ENCODE measurements at places on chromosomes 6 and 20.
A peak's percentile ranks its signal among the peaks of the same experiment; 100 is the strongest.

GRCh38 chr6:147283460-147283859 lies 79.2 kb downstream of the STXBP5 start:
- no peak for DNase-seq

DNA sequence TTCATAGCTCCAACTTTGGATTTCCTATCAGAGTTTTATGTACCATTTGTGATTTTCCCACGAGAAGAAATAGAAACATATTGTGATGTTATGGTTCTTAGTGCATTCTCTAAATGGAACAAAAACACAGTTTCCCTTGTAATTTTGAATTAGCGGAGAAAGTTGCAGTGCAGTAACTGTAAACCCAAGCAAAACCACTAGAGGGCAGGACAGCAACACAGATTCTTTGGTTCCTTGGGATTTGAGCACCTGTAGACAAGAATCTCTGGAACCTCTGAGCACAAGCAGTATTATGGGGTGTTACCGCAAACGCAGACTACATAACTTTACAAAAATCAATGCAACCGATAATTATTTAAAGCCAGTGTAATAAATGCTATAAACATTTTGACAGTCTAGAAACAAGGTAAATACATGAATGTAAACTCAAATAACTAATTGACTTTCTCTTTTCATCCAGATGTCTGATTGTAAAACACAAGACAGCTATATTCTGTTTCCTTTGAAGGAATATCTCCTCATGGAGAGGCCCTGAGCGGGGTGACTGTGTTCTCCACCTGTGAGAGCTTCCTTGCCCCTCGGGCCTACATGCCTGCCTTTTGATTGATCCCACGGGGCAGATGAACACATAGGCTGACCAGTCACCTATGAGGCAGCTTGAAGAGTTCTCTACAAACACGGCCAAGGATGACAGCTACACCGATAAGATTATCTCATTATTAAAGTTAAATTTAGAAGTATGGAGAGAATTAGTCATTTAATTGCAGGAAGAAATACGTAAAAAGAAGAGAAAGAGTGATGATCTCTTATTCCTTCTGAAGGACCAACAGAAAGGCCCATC lies 67.5 kb upstream of the COL21A1 start:
- DNase-seq, result peak; percentile 21

DNA sequence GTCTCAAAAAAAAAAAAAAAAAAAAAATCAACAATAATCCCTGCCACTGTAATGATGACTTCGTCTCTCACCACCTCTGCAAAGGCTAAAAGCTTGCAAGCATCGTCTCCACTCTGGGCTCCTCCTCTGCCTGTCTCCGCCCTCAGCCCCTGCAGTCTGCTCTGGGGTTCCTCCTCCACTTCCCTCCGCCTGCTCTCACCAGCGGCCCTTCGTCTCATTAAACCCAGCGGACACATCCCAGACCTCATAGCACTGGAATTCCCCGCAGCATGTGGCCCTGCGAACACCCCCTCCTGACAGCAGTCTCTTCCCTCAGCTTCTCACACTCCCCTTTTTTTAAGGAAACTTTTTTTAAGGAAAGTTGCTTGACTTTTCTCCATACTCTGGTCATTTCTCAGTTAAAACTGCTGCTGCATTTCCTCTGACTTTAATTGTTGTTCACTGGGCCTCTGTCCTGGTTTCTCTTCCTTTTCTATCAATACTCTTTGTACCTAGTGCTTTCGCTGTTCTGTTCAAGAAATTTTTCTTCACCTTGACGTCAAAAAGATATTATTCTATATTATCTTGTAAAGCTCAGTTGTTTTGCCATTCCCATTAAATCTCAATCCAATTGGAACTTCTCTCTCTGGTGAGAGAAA lies 70.9 kb upstream of the PLEKHG1 start:
- DNase-seq, result no peak

- no peak for DNase-seq
Measured at GRCh38 chr6:85273870-85274269, 176.0 kb upstream of the NT5E start.

DNA sequence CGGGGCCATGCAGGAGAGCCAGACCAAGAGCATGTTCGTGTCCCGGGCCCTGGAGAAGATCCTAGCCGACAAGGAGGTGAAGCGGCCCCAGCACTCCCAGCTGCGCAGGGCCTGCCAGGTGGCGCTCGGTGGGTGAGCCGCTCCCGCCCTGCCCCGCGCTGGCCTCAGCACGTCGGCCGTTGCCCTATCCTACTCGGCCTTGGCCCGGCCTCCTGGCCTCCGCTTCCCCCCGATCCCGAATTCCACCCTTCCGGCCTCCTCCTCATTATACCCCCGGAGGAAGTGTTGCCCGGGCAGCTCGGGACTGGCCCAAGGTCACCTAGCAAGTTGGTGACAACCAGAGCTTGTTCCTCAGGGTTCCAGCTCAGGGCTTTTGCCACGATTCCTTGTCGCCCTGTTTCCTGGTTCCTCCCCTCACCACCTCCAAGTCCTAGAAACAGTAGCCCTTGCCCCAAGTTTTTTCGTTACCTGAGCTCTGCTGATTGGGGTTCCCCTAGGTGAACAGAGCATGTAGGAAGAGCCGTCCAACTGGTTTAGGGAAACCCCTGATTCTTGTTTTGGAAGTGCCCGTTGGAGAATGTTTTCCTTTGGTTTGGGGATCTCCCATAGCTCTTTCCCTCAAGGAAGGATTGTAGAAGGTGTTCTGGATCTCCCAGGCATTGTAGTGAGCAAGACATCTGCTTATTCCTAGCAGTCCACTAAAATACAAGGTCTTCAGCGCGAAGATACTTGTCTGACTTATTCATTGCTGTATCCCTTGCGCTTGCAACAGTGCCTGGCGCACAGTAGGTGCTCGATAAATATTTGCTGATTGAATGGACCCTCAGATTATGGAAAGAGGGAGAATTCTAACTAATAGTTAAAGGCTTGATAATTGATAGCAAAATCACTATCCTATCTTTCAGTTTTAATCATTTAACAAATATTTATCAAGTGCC lies 641 bp downstream of the ARFGEF2 start:
- no peak for DNase-seq

GRCh38 chr20:33840759-33841435 lies 29.7 kb downstream of the CHMP4B start:
- DNase-seq, result no peak

- DNase-seq, result no peak
Measured at GRCh38 chr6:111534231-111534751, 51.3 kb upstream of the REV3L start.

GRCh38 chr6:137357263-137357947 lies 136.8 kb downstream of the OLIG3 start:
- DNase-seq, result no peak
